ENCODE measurements at places on chromosomes 13 and 19. TPM values are rescaled to one million over a fixed set of nuclear protein-coding genes. Genes with fewer than 3 reads are reported as not detected.
A peak's percentile ranks its signal among the peaks of the same experiment; 100 is the strongest.

Gene METTL21C
- not detected for total RNA-seq

- no peak overlapping the region for H3K4me3 ChIP-seq
- H3K27ac ChIP-seq = no peak overlapping the region
- DNase-seq = no peak
Measured at GRCh38 chr19:19427944-19428343, 22.5 kb downstream of the GATAD2A start.

Gene PSG4
- total RNA-seq = not detected

DNA sequence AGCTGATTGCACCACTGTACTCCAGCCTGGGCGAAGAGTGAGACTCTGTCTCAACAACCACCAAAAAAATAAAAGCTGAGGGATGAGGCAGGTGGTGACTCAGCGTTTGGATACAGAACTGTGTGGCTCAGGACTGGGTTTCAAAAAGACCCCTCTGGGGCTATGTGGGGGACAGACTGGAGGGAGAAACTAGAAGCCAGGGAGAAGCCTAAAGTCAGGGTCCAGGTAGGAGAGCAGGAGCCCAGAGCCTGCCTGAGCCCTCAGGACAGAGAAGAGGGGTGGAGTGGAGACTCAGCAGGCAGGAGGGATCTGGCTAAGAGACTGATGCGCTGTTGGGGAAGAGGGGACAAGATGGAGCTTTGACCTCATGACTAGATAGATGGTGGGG is 1.8 kb upstream of the CD37 start:
- no peak for DNase-seq
- no peaks in the 10 kb centered on the region for H3K27me3 ChIP-seq
- H3K27ac ChIP-seq = peak overlapping the region; percentile 96
- peaks cover 53% of the 10 kb centered on the region for H3K4me1 ChIP-seq

Gene CYP4F12
- total RNA-seq = 2.4 TPM

DNA sequence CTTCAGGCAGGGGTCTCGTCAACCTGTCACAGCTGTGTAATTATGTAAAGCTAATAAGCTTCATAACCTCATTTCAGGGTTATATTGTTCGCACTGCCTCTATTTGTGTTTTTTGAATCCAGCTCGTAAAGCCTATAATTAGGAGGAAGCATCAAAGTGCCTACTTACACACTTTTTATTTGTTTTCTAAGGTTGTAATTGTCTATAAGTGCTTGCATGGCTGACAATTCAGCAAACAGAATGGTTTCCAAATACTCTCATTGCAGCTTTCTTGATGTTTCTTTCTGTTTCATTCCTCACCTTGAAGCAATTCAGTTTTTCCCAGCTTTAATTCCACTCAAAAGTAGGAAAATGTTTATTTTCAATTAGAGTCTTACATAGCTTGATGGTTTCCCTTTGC is 336.3 kb downstream of the HS6ST3 start:
- no peak overlapping the region for H3K4me3 ChIP-seq
- H3K27ac ChIP-seq = no peak overlapping the region
- no peak for DNase-seq
- no peaks in the 10 kb centered on the region for H3K4me1 ChIP-seq
- no peaks in the 10 kb centered on the region for H3K27me3 ChIP-seq

DNA sequence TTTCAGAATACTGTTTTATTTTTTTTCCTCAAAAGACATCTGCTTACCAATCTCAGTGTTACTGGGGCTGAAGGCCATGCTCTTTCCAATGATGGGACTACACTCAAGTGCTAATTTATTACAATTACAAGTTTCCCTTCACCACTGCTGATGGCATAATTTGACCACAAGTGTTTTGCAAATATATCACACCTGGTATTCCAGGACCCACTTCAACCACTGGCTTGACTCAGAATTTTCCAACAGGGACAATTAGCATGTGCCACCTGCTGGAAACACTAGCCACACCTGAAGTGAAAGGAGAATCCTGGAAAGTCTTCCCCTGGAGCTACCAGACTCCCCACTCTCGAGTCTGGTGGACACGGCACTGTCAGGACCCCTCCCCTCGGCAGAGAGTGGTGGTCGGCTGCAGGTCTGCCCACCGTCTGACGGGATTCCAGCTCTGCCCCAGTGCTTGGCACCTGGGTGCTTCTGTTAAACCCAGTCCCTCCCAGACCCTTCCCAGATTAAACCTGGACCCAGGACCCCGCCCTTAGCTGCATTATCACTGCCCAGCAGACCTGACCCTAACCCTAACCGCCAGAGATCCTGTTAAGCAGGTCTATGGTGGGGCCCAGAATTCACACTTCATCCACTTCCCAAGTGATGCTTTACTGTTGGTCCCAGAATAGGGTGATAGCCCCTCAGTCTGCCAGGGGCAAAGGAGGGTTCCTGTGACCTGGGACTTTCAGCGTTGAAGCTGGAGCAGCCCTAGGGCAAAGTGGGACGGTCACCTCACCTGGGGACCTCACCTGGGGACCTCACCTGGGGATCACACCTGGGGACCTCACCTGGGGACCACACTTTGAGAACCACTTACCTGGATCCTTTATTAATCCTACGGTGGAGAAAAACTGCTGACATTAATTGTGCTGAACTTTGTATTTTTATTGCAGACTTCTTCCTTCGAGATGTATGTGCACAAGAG is 17.6 kb upstream of the RASA3 start:
- peaks cover 57% of the 10 kb centered on the region for H3K4me1 ChIP-seq
- peak overlapping the region; percentile 80 for H3K27ac ChIP-seq
- no peak overlapping the region for H3K4me3 ChIP-seq
- DNase-seq = peak; percentile 26
- peaks cover 4% of the 10 kb centered on the region for H3K36me3 ChIP-seq

- peaks cover 2% of the 10 kb centered on the region for H3K27me3 ChIP-seq
- no peak overlapping the region for H3K27ac ChIP-seq
- H3K4me1 ChIP-seq = no peaks in the 10 kb centered on the region
- H3K36me3 ChIP-seq = no peaks in the 10 kb centered on the region
- DNase-seq = no peak
Measured at GRCh38 chr19:29040292-29040691, 172.7 kb downstream of the UQCRFS1 start.

- no peak for DNase-seq
- peaks cover 13% of the 10 kb centered on the region for H3K27me3 ChIP-seq
- no peak overlapping the region for H3K27ac ChIP-seq
- no peak overlapping the region for H3K4me3 ChIP-seq
- H3K4me1 ChIP-seq = peaks cover 3% of the 10 kb centered on the region
Measured at GRCh38 chr13:49435992-49436391, 7.9 kb downstream of the CAB39L start.

Gene ZNF681
- total RNA-seq = 6.0 TPM

- DNase-seq = no peak
- H3K27me3 ChIP-seq = peaks cover 69% of the 10 kb centered on the region
- no peak overlapping the region for H3K27ac ChIP-seq
- H3K4me3 ChIP-seq = no peak overlapping the region
Measured at GRCh38 chr19:1450735-1451731, 1.1 kb downstream of the APC2 start.

DNA sequence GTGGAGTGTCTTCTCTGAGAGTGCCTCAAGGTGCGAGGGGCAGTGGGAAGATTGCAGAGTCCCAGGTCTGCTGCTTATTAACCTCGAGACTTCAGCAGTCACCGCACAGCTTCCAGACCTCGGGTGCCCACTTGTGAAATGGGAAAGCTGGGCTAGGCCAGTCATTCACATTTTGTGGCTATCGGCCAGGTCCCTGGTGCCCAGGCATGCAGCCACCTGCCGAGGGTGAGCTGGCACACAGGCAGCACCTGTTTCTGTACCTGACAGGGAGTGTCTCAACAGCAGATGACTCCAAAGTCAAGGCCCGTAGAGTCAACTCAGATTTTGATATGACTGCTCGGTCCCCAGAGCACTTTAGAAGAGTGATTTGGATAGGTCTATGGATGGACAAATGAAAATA is 21.9 kb downstream of the UQCRFS1 start:
- H3K4me1 ChIP-seq = peaks cover 6% of the 10 kb centered on the region
- no peaks in the 10 kb centered on the region for H3K27me3 ChIP-seq
- no peak overlapping the region for H3K27ac ChIP-seq
- no peak overlapping the region for H3K4me3 ChIP-seq
- no peaks in the 10 kb centered on the region for H3K36me3 ChIP-seq

- DNase-seq = no peak
- H3K4me1 ChIP-seq = peaks cover 13% of the 10 kb centered on the region
- H3K27me3 ChIP-seq = peaks cover 4% of the 10 kb centered on the region
- no peak overlapping the region for H3K4me3 ChIP-seq
Measured at GRCh38 chr19:34774857-34775256, 1.8 kb upstream of the ZNF599 start.

- DNase-seq = no peak
- no peak overlapping the region for H3K4me3 ChIP-seq
- H3K27me3 ChIP-seq = no peaks in the 10 kb centered on the region
- H3K36me3 ChIP-seq = no peaks in the 10 kb centered on the region
Measured at GRCh38 chr13:65606622-65607021, 1623.5 kb downstream of the PCDH9 start.

GRCh38 chr19:41621226-41621625 is 5.6 kb downstream of the CEACAM4 start:
- no peaks in the 10 kb centered on the region for H3K36me3 ChIP-seq
- DNase-seq = no peak
- no peak overlapping the region for H3K27ac ChIP-seq
- no peak overlapping the region for H3K4me3 ChIP-seq
- peaks cover 4% of the 10 kb centered on the region for H3K27me3 ChIP-seq
- H3K4me1 ChIP-seq = peaks cover 3% of the 10 kb centered on the region

DNA sequence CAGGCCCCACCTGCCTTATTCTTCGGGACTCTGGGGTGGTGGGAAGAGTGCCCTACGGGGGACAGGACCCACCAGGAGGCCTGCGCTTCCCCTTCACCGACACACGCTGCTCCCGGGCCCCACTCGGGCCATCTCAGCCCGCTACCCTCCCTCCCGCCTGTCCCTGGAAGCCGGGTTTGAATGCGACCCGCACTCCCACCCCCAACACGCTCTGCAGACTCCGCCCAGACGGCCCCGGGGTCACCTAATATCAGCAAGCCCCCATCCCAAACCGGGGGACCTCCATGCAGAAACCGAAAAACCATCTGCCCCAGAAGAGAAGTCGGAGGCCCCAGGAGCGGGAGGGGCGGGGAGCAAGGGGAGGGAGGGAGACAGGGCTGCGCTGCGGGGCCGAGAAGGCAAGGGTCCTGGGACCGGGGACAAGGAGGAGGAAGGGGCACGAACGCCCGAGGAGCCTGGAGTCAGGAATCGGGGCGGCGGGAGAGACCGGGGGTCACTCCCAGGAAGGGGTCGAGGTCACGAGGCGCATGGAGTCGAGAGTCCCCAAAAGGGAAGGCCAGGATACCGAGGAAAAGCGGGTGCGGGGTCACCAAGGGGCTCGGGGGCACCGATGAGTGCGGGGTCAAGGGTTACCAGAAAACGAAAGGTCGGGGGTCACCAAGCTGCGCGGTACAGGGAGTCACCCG is 766 bp downstream of the SBNO2 start:
- peaks cover 19% of the 10 kb centered on the region for H3K4me1 ChIP-seq
- peak overlapping the region; percentile 92 for H3K4me3 ChIP-seq
- no peaks in the 10 kb centered on the region for H3K27me3 ChIP-seq
- peaks cover 8% of the 10 kb centered on the region for H3K36me3 ChIP-seq

DNA sequence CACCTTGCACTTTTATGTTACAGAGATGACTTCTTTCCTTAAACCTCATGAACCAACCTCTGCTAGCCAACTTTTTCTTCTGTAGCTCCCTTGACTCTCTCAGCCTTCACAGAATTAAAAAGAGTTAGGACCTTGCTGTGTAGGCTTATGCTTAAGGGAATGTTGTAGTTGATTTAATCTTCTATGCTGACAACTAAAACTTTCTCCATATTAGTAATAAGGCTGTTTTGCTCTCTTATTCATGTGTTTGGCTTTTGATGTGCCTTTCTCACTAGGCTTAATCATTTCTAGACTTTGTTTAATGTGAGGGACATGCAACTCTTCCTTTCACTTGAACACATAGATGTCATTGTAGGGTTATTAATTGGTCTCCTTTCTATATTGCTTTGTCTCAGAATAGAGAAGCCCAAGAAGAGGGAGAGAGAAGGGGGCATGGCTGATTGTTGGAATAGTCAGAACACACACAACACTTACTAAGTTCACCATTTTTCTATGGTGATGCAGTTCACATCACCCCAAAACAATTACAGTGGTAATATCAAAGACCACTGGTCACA is 509.5 kb downstream of the UQCRFS1 start:
- peaks cover 2% of the 10 kb centered on the region for H3K27me3 ChIP-seq
- H3K36me3 ChIP-seq = no peaks in the 10 kb centered on the region
- no peak overlapping the region for H3K4me3 ChIP-seq
- no peaks in the 10 kb centered on the region for H3K4me1 ChIP-seq
- no peak for DNase-seq

Gene SMIM44
- total RNA-seq = not detected

GRCh38 chr13:23470790-23471614 is 37.5 kb upstream of the SACS start:
- no peak for DNase-seq
- no peaks in the 10 kb centered on the region for H3K36me3 ChIP-seq
- H3K4me3 ChIP-seq = no peak overlapping the region
- H3K27ac ChIP-seq = no peak overlapping the region
- H3K27me3 ChIP-seq = peaks cover 8% of the 10 kb centered on the region
- peaks cover 1% of the 10 kb centered on the region for H3K4me1 ChIP-seq

GRCh38 chr19:5691822-5692722 is 2.0 kb downstream of the RPL36 start:
- H3K36me3 ChIP-seq = peaks cover 13% of the 10 kb centered on the region
- DNase-seq = no peak
- H3K27ac ChIP-seq = peak overlapping the region; percentile 54
- peak overlapping the region; percentile 98 for H3K4me3 ChIP-seq

Gene TMC4
- 1.7 TPM for total RNA-seq

GRCh38 chr13:41276824-41277223 is 13.4 kb upstream of the MTRF1 start:
- no peak overlapping the region for H3K27ac ChIP-seq
- H3K4me3 ChIP-seq = no peak overlapping the region
- no peak for DNase-seq
- H3K36me3 ChIP-seq = peaks cover 6% of the 10 kb centered on the region
